Stimulated activated CD4-positive, alpha-beta T cell treated with anti-CD3 and anti-CD28 coated beads, Interleukin-2, amount 100 ng/mL, for 48 hours (primary cell): ENCODE measurements at places on chromosomes 3 and 15.

DNA sequence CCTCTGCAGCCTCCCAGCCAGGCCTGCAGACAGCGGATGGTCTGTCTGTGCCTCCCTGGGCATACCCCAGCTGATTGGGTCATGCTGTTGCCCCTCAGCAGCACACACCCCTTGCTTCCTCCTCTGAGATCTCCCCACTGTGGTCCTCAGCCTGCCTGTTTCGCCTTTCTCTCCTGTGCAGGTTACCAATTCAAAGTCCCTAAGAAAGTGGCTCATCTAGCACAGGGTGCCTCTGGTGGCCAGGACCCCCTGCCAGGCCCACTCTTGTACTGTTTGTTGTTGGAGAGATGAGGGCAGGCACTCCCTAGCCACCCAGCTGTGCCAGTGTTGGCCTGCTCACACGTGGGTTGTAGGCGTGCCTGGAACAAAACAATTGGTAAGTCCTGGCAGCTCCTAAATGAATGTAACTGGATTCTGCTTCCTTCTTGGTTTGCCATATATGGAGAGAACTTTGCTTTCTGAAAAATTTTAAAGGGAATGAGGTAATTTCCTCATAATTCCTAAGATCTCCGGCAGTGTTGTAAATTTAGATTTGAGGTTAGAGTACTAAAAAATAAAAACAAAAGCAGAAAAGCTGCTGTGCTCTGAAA, 213.2 kb upstream of the IL12A start:
- DNase-seq, result no peak

GRCh38 chr3:107404727-107405469, 27.7 kb downstream of the CCDC54 start:
- DNase-seq, result no peak

DNA sequence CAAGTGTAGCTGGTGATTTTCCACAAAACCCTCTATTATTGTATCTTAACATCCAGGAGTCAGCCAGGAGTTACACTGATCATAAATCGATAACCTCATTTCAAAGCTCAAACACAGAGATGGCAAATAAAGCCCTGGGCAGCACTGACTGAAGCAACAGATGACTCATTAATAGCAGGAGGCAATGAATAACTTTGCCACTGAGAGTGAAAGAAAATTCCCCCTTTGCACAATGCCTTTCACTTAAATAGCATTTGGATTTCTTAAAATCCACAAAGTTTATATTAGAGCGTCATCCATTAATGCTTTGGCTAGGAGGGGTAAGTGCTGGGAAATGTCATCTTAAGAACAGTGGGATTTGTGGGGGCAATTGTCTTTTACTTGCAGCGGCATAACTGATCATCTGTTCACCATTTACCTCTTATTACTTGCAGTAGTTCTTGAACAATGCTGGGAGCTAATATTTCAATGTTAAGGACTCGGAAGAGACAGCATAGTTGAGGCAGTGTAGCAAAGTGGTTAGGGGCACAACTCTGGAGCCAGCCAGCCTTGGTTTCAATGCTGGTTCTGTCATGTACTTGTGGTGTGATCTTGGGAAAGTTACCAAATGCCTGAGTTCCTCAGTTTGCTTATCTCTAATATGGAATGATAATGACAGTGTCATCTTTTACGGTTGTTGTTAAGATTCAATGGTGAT, 630.4 kb upstream of the TBL1XR1 start:
- no peak for DNase-seq

DNA sequence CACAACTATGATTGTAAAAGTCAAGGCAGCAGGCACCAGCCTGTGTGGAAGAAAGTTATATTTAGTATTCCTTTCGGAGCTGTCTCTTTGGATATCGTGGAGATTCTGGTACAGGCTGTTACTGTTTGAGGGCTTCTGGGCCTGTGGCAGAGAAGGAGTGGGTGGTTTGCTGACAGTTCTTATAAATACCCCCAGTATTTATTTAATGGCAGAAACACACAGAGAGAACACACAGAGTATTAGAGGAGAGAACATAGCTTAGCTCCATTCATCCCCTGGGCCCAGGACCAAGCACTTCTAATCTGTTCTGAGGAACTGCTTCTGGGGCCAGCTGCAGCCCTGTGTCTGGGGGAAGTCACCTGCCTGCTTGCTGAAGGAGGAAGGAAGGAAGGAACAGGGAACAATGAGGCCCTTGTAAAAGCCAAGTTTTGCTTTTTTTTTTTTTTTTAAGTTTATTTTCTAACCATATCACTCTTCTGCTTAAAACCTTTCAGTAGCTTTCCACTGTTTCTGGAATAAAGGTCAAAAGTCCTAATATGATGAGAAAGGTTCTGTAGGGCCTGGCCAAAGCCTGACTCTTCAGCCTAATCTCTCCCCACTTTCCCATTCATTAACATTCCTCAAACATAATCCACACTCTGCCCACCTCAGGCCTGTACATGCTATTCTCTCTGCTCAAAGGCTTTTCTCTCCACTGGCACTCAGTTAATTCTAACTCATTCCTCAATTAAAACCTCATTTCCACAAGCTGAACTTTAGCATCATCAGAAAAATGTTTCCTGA, 11.8 kb upstream of the PP2D1 start:
- no peak for DNase-seq

DNA sequence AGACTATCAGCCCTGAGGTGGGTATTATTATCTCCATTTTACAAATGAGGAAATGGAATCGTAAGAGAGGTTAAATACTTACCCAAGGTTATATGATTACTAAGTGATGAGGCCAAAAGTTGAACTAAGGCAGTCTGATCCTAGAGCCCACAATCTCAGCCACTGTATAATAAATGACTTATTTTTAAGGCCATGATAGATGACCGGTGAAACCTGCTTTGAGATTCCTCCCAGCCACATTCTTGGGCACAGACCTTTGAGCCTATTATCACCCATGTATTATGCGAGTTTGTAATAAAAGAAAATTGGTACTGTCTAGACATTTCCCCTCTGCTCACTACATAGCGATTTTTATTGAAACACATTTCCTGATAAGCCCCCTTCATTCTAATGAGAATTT, 37.4 kb downstream of the POLQ start:
- DNase-seq, result no peak

- DNase-seq, result no peak
Measured at GRCh38 chr3:112466020-112466419, 33.3 kb downstream of the BTLA start.

- no peak for DNase-seq
Measured at GRCh38 chr15:22904736-22905135, 66.3 kb downstream of the NIPA2 start.

DNA sequence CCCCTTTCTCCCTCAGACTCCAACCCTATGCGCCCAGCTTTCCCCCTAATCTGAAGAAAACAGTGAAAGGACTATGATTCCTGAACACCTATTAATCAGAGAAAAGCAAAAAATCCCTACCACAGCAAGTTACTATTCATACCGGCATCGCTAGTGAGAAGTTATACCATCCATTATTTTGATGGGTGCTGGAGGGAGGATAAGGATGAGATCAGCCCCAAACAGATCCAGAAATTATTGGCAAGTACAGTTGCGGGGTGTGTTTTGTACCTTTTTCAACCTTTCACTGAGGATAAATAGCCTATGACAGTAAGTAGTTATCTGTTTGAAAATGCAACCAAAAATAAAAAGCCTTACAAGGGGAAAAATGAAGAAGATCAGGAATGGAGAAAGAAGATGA, 59.9 kb upstream of the ADAMTS9 start:
- DNase-seq, result no peak

GRCh38 chr3:174716956-174717505, 142.1 kb upstream of the NAALADL2 start:
- no peak for DNase-seq

DNA sequence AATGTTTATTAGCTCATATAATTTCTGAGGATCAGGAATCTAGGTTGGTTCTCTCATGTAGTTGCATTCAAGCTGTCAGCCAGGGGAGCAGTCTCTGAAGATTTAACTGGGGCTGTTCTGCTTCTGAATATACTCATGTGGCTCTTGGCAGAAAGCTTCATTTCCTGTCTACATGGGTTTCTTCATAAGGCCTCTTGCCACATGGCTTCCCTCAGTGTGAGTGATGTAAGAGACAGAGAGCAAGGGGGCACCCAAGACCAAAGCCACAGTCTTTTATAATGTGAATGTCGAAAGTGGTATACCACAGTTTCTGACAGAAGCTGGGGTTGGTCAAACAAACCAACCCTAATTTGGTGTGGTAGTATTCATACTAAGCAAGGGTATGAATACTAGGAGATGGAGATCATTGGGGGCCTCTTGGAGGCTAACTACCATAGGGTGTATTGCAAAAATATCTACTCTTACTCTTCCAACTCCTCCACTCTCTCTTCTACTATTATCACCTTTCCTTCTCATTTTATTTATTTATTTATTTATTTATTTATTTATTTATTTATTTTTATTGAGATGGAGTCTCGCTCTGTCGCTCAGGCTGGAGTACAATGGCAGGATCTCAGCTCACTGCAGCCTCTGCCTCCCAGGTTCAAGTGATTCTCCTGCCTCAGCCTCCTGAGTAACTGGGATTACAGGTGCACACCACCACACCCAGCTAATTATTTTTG, 123.8 kb downstream of the B3GALNT1 start:
- DNase-seq, result no peak

- DNase-seq, result no peak
Measured at GRCh38 chr3:42501321-42501680, 1.1 kb upstream of the VIPR1 start.

DNA sequence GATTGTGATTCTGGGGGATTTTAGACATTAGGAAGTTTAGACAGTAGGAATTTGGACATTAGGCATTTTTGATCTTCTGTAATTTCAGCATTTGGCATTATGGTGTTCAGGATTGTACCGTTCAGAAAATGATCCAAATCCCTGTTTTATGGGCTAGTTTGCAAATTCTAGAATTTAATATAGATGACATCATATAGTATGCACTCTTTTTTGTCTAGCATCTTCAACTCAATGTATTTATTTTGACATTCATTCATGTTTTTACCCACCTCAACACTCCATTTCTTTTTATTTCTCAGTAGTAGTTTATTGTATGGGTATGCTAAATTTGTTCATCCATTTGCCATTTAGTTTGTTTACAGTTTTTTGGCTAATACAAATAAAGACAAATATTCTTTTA, 105.3 kb upstream of the ZPLD1 start:
- DNase-seq, result no peak

DNA sequence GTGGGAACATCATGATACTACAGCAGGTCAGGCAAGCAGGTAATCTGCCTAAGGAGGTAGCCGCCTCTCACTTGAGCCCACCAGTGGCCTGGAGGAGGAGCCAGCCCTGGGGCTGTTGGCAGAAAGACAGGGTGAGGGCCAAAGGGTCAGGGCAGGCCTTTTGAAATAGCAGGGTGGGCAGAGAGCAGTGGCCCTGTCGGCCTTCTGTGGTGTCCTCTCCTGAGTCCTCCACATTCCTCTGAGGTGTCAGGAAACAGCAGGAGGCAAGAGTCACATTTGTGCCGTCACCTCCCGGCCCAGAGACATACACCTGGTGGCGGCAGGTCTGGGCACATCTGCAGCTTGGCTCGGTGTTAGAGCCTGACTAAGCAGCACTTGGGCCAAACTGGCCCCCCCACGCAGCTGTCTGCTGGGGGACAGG, 3.9 kb upstream of the BNC1 start:
- DNase-seq, result no peak

GRCh38 chr3:50427217-50427616, 67.9 kb upstream of the TMEM115 start:
- no peak for DNase-seq

- no peak for DNase-seq
Measured at GRCh38 chr15:96328877-96329195, 1.7 kb upstream of the NR2F2 start.
